ENCODE measurements at places on chromosomes 4 and X. TPM values are rescaled to one million over a fixed set of nuclear protein-coding genes. Genes with fewer than 3 reads are reported as not detected.
A peak's percentile ranks its signal among the peaks of the same experiment; 100 is the strongest.

WNK3 gene
- total RNA-seq: 0.63 TPM

CLCN4 gene
- total RNA-seq: 0.89 TPM

DNA sequence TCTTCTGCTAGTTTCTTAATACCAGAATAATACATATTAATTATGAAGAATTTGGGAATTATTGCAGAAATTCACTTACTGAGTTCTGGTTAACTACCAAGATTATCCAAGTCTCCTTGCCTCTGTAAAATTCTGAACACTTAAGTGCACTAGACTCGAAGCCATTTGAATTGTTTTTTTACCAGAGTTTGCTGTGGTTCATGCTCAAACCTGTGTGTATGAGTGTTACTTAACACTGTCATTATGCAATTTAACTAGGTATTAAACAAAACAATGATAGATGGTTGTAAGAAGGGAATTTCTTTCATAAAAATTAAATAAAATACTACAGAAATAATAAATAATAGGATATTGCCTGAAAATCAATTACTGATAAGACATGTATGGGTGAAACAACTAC, 145.6 kb upstream of the FAT4 start:
- no peak for DNase-seq
- no peaks in the 10 kb centered on the region for H3K36me3 ChIP-seq
- no peaks in the 10 kb centered on the region for H3K27me3 ChIP-seq
- H3K4me3 ChIP-seq: no peak overlapping the region
- no peak overlapping the region for H3K27ac ChIP-seq
- H3K4me1 ChIP-seq: peaks cover 10% of the 10 kb centered on the region

DNA sequence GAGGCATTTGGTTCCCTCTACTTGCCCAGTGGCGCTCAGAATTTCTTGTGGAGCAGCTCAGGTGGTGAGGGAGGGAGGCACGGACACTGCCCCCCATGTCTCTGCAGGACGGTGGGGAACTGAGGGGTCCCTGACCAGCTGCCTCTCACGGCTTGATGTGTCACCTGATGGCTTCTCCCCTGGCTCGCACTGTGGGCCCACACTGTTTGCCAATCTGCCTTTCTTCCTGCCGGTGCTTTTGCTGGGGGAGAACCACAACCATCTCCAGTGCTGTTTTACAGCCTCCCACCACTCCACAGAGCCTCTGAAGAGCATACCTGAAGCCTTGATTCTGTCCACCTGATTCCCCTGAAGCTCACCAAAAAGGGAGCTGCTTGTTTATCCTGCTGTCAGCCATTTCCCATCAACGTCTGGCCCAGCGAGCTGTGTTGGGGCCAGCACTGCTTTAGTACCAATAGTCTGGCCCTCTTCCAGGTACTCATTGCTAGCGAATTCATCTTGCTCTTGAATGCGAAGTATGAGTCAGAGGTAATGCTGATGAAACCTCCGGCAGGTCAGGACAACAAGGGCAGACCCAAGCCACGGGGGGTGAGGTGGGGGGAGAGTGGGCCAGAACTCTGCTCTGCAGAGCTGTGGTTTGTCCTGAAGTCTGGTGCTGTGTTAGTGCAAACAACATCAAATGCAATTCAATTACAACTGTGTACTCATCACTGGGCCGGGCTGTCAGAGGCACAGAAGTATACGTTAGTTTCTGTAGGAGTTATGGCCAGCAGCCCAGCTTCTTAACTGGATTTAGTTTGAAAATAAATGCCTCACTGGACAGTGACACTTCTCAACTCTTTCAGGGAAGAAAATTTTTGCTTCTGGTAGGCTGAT, 208.3 kb upstream of the JADE1 start:
- no peak overlapping the region for H3K4me3 ChIP-seq
- H3K4me1 ChIP-seq: peaks cover 32% of the 10 kb centered on the region
- peak; percentile 92 for DNase-seq
- H3K27me3 ChIP-seq: no peaks in the 10 kb centered on the region

GRCh38 chr4:22460266-22460665, 55.6 kb downstream of the ADGRA3 start:
- no peak for DNase-seq
- H3K27me3 ChIP-seq: no peaks in the 10 kb centered on the region
- no peak overlapping the region for H3K4me3 ChIP-seq
- no peak overlapping the region for H3K27ac ChIP-seq
- H3K4me1 ChIP-seq: no peaks in the 10 kb centered on the region
- no peaks in the 10 kb centered on the region for H3K36me3 ChIP-seq

- no peaks in the 10 kb centered on the region for H3K4me1 ChIP-seq
- no peak overlapping the region for H3K27ac ChIP-seq
- H3K36me3 ChIP-seq: no peaks in the 10 kb centered on the region
- no peak overlapping the region for H3K4me3 ChIP-seq
Observed at GRCh38 chrX:135411893-135412292, 9.9 kb upstream of the SMIM10L2A start.
